ENCODE measurements at places on chromosomes 5 and 9.
A peak's percentile ranks its signal among the peaks of the same experiment; 100 is the strongest.

DNA sequence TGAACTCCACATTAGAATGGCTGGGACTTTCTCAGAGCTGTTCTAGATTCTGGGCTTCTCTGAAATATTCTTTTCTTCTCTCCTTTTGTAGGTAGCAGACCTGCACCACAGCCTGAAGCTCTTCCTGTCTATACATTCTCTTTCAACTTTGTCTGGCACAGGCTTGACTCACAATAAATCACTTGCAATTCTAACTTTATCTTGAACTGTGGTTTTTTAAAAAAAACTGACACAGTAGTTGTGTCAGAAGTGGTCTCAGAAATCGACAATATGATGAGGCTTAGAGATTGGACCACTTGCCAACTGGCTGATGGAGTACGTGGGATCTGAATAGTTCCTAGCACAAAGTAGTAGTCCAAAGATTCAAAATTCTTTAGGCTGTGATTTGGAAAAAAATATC lies 24.1 kb upstream of the CDH9 start:
- DNase-seq = no peak

- DNase-seq = no peak
These were observed 126.0 kb upstream of the ERCC6L2 start for GRCh38 chr9:95749493-95749892.

GRCh38 chr9:97594381-97594921 lies 38.7 kb downstream of the TSTD2 start:
- DNase-seq = no peak

DNA sequence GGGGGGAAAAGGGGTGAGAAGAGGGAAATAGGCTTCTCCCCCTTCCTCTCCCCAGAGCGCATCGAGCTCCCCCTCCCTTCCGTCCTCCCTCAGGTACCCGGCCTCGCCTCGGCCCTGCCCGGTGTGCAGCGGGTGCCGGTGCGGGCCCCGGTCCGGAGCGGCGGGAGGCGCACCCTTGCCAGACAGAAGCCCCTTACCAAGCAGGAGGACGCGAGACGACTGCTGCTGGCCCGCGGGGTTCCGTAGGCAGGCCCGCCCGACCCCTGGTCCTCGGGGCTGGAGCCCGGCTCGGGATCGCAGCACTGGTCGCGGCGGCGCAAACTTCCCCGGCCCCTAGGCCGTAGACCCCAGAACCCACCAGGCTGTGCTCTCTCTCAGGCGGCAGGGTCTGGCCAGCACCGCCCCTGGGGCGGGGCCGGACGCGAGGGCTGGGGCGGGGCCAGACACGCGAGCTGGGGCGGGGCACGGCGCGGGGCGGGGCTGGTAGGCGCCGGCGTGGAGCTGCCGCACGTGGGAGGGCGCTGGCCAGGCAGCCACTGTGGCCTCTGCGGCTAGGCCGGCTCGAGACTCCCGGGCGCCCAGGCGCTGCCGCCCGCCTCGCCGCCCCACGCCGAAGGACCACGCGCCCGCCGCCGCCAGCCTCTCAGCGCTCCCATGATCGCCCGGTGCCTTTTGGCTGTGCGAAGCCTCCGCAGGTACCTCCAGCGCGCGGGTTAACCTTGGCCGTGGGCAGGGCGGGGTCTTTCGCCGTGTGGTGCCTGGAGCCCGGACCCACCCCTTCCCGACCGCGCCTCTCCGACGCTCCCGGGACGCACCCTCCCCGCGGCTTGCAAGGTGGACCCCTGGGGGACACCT lies at the start of the genes NLN and SGTB:
Gene NLN, plus strand, starts transcription at position 486 of the 855 bp plus-strand sequence. Its CDS starts 169 bp downstream, at position 655.
Gene SGTB, minus strand, starts transcription at position 390 of the 855 bp plus-strand sequence. CDS start 1,302 bp downstream, outside the sequence.
- DNase-seq = peak; percentile 79

DNA sequence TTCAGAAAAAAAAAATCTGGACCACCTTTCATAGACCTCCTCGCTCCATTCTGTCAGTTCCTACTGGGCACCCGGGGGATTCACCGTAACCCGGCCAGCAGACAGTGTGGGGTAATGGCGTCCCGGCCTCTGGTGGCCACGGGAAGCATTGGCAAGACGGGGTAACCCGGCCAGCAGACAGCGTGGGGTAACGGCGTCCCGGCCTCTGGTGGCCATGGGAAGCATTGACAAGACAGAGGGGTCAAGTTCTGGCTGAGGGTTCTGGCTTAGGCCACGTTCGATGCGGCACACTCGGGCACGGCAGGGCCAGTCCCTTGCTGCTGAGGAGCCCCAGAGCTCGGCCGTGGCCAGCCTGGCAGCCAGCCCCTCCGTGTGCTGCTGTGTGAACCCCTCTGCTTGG lies 116.2 kb upstream of the RAPGEF1 start:
- DNase-seq = no peak

GRCh38 chr9:87751868-87752267 lies 25.9 kb downstream of the CTSL start:
- DNase-seq = no peak

DNA sequence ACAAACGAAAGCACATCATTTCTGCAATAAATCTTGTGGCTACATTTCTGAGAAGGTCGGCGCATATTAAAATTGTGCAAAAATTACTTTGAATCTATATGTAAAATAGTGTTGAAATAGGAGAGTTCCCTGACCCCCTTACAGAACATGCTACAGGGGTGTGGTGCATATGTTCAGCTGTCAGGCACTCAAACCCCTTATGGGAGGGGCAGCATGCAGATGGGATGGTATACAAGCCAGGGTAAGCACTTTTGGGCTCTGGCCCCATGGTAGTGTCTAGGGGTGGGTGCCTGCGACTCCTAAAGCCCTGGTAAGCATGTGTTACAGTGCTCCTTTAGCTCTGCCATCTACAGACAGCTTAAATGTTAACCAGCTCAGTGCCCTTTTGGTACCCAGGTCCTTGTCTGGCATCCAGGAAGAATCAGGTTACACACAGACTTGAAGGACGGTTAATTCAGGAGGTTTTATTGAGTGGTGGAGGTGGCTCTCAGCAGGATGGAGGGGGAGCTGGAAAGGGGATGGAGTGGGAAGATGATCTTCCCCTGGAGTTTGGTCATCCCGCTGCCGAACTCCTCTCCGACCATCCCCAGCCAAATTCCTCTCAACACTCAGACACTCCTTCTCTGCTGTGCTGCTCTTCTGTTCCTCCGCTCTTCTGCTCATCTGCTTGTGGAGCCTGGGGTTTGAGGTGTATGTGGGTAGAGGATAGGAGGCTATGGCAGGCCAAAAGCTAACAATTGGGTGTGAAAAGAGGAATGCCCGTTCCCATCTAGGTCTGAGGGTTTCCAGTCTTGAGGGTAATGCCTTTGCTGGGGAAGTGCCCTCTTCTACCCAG lies 84.6 kb upstream of the RASEF start:
- DNase-seq = no peak
